H9 (cell line): ENCODE measurements at places on chromosomes 13 and 19. TPM values are rescaled to one million over a fixed set of nuclear protein-coding genes. Genes with fewer than 3 reads are reported as not detected.

GRCh38 chr13:29449726-29450125, 145.8 kb downstream of the SLC7A1 start:
- DNase-seq: no peak
- no peaks in the 10 kb centered on the region for H3K36me3 ChIP-seq
- peaks cover 4% of the 10 kb centered on the region; the same call in 1 of the 2 replicates for H3K4me1 ChIP-seq

- H3K27me3 ChIP-seq: no peaks in the 10 kb centered on the region
- H3K36me3 ChIP-seq: no peaks in the 10 kb centered on the region
- no peaks in the 10 kb centered on the region; the same call in 1 of the 2 replicates for H3K4me1 ChIP-seq
- DNase-seq: no peak
Observed at GRCh38 chr19:3098141-3098514, 4.0 kb downstream of the GNA11 start.

Gene RYR1
- 8.4 and 8.9 TPM in 2 replicates for total RNA-seq

Gene PGLYRP1
- not detected in 2 replicates for total RNA-seq

Gene KLK4
- total RNA-seq: 0.48 TPM in 1 of 2 replicates, not detected in the other

Gene CELF5
- total RNA-seq: 4.8 TPM in 2 replicates
